AG09319 (cell line): ENCODE measurements at places on chromosomes 4 and X.

- DNase-seq, result no peak
Observed at GRCh38 chr4:38664706-38665401, 855 bp downstream of the KLF3 start.

- no peak for DNase-seq
Observed at GRCh38 chr4:108830509-108831244, 67.8 kb upstream of the ETNPPL start.

GRCh38 chr4:54566608-54567007 is 91.1 kb upstream of the KIT start:
- no peak for DNase-seq

GRCh38 chrX:110025395-110025794 is 22.5 kb downstream of the TMEM164 start:
- no peak for DNase-seq

DNA sequence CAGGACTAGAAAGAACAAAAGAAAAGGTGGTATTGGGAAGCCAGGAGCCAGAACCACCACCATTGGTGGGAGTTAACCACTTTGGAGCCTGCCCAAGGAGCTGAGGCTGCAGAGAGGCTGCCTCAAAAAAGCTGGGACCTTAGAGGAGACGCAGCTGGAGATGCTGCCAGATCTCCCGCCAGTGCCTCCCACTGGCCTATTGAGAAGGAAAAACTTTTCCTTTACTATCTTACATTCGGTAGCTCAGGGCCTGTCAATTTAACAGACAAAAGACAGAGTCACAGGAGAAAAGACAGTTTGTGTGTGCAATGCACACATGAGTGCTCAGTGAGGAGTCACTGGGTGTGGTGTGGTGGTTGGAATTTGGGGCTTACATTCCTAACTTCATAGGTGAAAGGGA is 52.4 kb upstream of the HPSE start:
- DNase-seq, result no peak

- DNase-seq, result no peak
Observed at GRCh38 chr4:3461515-3462291, 1.4 kb upstream of the DOK7 start.

DNA sequence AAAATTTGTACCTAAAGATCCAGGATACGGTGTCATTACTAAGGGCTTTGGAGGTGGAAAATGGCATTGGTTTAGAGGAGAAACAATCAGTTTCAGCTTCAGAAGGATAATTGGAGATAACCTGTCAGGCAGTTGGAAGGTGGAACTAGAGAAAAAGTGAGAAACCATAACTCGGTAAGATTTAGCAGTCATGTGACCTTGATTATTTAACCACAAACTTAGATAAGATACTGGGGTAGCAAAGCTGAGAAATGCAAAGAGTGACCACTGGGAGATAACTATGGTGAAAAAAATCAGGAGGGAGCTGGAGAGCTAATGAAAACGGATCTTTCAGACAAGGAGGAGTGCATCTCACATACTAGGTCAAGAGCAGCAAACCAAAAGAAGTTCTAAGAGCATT is 58.3 kb upstream of the SMARCA5 start:
- no peak for DNase-seq

DNA sequence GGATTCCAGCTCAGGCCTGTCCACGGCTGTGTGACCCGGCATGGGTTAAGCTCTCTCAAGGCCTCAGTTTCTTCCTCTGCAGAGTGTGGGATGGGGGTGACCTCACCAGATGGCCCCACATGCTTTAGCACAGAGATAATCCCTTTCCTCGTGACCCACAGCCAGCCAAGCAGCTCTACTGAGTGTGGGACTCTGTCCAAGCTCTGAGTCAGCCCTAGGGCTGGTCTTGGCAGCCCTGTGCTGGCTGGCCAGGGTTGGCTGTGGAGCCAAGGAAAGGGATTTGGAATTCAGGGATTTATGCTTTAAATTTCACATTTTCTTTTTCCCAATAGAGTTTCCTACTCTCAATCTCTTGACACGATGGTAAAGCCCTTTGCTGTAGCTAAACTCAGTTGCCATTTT is 19.7 kb upstream of the SPON2 start:
- DNase-seq, result peak; percentile 88

GRCh38 chr4:55903577-55903976 is 45.2 kb upstream of the CEP135 start:
- no peak for DNase-seq

GRCh38 chrX:139126493-139126892 is 404.0 kb upstream of the F9 start:
- DNase-seq, result no peak

- peak; percentile 38 for DNase-seq
Observed at GRCh38 chr4:188986271-188986689, 847.0 kb downstream of the TRIML1 start.
